ENCODE measurements at places on chromosomes 13 and 19. TPM values are rescaled to one million over a fixed set of nuclear protein-coding genes. Genes with fewer than 3 reads are reported as not detected.

The NLRP11 gene
- not detected for polyA plus RNA-seq

The TEX101 gene
- 0.16 TPM for polyA plus RNA-seq

The CYP2B6 gene
- polyA plus RNA-seq = not detected

The EDDM13 gene
- 0.70 TPM for polyA plus RNA-seq

The FUT6 gene
- not detected for polyA plus RNA-seq

The R3HDM4 gene
- polyA plus RNA-seq = 78.7 TPM

The HSD17B14 gene
- not detected for polyA plus RNA-seq

The CDC34 gene
- polyA plus RNA-seq = 25.2 TPM

The NUFIP1 gene
- polyA plus RNA-seq = 0.95 TPM

The IL11 gene
- not detected for polyA plus RNA-seq

The SULT2B1 gene
- 0.09 TPM for polyA plus RNA-seq
